ENCODE measurements at places on chromosomes 1 and 21. TPM values are rescaled to one million over a fixed set of nuclear protein-coding genes. Genes with fewer than 3 reads are reported as not detected.

Gene RAB7B
- total RNA-seq: under 0.01 TPM

Gene PRMT2
- total RNA-seq: 136 TPM

Gene ADPRS
- 33.5 TPM for total RNA-seq

Gene LCK
- total RNA-seq: 0.17 TPM

Gene MROH9
- total RNA-seq: not detected

Gene HRNR
- not detected for total RNA-seq

Gene SLC25A34
- total RNA-seq: 0.34 TPM

Gene MPL
- 0.09 TPM for total RNA-seq

Gene ATP8B2
- total RNA-seq: 37.4 TPM

Gene PIGR
- total RNA-seq: not detected

Gene GNAT2
- 0.17 TPM for total RNA-seq

Gene LPAR3
- 0.11 TPM for total RNA-seq
